ENCODE measurements at places on chromosomes 7 and 10.

- DNase-seq: no peak
Observed at GRCh38 chr7:130294314-130294713, 1.4 kb downstream of the CPA4 start.

DNA sequence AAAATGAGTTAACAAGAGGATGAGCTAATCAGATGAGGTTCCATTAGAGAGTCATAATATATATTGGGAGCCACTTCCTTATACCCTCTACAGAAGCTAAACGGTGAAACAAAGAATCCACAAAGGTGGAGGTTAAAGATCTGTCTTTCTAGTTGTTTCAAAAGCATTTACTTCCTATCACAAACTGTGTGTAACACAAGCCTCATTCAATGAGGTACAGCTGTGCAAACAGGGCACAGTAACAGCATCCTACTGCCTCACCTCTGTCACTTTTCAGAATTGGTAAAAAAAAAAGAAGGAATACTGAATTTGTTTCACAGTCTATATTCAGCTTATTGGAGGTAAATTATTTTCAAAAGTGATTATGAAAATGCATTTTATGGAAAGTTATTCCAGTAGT lies 128.7 kb downstream of the AGMO start:
- DNase-seq: no peak

- no peak for DNase-seq
Observed at GRCh38 chr10:112082120-112082519, 101.4 kb downstream of the GPAM start.

DNA sequence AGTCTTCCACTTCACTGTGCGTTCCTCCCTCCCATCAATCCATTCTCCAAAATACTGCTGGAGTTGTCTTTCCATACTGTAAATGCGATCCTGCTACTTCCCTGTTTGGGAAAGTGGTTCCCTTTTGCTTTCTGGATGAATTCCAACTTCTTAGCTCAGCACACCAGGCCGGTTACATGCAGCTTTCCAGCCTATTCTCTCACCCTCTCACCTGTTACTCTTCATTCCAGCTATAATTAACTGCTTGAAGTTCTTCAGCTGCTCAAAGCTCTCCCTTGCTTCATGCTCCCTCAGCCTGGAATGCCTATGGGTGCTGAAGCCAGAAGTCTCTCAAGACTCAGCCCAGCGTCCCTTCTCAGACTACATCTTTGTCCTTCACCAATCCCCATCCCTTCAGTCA lies 6.0 kb upstream of the ZNRF2 start:
- peak; percentile 35 for DNase-seq

DNA sequence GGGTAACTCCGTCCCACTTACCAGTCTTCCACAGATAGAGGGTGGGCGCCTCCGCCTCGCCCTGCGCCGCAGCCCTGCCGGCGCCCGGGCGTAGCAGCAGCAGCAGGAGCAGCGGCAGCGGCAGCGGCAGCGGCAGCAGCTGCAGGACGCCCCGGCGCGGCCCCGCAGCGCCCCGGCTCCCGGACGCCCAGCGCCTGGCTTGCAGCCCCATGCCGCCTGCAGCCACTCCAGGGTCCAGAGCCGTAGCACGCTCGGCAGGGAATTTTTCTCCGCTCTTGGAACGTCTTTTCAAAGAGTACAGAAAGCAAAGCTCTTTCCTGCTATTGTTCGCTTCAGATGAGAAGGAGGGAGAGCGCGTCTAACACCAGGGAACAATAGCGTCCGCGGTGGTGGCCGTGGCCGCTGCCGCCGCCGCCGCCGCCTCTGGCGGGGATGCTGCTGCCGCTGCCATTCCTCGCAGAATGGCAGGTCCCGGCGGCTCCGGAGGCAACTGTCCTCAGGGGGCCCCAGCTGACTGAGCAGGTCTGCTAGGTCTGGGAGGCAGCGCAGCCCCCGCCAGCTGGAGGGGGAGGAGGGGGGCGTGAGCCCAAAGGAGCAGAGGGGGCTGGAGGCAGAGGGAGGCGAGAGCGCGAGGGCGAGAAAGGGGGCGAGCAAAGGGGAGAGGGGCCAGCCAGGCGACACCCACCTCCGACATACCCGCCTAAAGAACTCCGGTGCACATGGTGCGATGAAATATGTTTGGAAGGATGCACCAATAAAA lies at the start of gene THSD7A:
Gene THSD7A, minus strand, starts transcription at position 463 of the 760 bp plus-strand sequence. Its CDS starts 252 bp downstream, at position 211.
- DNase-seq: peak; percentile 9

DNA sequence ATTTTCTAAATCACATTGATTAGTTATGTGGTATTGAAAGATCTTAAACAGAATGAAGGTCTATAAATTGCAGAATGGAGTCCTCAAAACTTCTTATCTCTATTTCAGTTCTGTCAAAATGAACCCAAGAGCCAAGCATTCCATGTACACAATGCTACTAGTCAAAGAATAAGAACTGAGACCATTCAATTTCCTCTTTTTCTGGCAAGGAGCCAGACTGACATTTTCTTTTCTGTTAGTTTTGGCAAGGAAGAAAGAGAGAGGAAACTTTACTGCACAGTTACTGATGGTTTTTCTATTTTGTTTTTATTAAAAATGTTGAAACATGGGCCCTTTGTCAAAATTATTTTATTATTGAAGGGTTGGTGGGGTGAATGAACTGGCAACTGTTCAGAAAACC lies 181.8 kb upstream of the FERD3L start:
- no peak for DNase-seq

GRCh38 chr10:534047-534566 lies 155.4 kb downstream of the DIP2C start:
- DNase-seq: no peak

GRCh38 chr7:144531181-144531580 lies 127.7 kb upstream of the NOBOX start:
- DNase-seq: no peak

- no peak for DNase-seq
Observed at GRCh38 chr7:47663213-47663612, 81.3 kb upstream of the TNS3 start.

DNA sequence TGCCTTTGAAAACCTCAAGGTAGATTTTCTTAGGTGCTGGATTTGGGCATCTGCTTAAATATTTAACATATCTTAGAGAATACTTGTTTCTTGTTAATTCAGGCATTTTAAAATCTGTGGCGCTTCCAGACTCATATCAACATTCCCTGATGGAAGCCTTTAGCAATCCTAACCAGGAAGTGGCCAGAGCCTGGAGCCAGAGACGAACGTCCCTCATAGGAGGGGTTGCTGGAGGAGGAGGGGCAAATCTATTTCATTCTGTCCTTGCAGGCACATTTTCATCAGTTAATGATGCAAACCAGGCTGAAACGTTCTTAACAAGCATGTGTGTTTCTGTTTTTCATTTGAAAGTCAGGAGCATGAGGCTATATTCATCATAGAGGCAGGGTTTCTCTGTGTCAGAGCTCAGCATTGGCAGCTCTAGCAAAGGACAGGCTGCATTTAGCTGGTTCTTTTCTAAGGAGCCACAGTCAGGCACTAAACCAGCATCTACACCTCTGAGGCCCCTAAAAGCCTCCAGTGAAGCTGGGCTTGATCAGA lies 17.8 kb upstream of the IFIT2 start:
- DNase-seq: peak; percentile 88

GRCh38 chr10:48533951-48534720 lies 70.7 kb downstream of the ARHGAP22 start:
- peak; percentile 31 for DNase-seq

DNA sequence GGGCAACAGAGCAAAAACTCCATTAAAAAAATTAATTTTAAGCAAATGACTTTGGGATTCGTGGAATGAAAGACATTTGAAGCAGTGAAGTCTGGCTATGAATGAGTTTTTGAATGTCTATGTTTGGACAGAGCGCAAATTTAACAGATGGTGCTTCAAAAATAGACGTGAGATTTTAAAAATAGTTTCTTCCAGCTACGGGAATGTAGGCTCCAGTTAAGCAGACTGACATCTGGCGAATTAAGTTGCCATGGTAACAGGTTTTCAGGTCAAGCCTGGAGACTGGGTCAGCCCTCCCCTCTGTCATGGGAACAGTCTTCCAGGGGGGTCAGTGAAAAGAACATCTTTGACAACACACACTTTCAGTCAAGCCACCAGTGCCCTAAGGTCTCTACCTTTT lies 62.0 kb downstream of the MYOF start:
- no peak for DNase-seq

DNA sequence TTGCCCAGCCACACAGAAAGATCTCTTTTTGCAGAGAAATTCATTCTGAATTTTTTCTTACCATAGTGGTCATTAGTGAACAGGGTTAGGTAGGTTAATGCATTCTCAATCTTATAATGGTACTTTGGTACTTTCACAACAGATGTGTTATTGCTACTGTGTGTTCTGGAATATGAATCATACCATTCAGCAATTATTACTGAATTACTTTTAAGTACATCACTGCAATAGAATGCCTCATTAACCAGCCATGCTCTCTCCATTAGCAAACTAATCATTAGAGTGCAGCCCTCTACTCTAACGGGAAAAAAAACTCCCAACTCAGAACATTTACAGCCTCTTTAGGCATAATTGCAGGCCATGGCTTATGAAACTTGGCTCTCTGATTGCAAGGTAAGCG lies 102.1 kb downstream of the DOCK4 start:
- DNase-seq: peak; percentile 75

GRCh38 chr10:17811146-17811865 lies 2.2 kb downstream of the MRC1 start:
- no peak for DNase-seq

- no peak for DNase-seq
Observed at GRCh38 chr7:7895004-7895650, 73.5 kb upstream of the GLCCI1 start.

- DNase-seq: no peak
Observed at GRCh38 chr10:121667948-121668313, 69.7 kb upstream of the FGFR2 start.

GRCh38 chr10:74645692-74646091 lies 180.7 kb upstream of the KAT6B start:
- no peak for DNase-seq

- no peak for DNase-seq
Observed at GRCh38 chr10:86308056-86308455, 58.5 kb downstream of the GRID1 start.

DNA sequence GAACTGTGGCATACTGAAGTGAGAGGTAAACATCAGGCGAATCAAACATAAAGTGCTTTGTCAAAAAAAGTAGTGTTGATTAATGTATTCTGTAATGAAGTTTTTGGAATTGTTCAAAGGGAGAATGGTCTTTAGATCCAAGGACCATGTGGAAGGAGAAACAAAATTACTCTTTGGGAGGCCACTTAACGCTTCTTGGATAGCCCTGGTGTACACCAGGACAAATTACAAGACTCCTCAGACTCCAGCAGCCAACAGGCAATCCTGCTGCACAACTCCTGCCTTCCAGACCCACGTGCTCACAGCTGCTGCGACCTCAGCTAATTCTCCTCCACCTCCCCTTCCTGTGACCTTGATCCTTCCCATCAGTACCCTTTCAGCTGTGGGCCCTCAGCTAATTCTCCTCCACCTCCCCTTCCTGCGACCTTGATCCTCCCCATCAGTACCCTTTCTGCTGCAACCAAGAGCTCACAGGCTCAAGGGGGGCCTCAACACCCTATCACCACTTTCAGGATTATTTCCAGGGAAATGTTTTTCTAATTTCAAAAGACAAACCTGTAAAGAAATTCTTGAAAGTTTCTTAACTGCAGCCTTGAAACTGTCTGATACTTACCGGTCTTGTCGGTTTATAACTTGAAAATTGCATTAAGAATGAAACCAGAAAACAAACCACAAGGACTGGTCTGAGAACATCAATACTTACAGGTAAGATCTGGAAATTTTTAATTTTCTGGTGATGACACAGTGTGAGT lies 29.7 kb upstream of the DDC start:
- DNase-seq: no peak

DNA sequence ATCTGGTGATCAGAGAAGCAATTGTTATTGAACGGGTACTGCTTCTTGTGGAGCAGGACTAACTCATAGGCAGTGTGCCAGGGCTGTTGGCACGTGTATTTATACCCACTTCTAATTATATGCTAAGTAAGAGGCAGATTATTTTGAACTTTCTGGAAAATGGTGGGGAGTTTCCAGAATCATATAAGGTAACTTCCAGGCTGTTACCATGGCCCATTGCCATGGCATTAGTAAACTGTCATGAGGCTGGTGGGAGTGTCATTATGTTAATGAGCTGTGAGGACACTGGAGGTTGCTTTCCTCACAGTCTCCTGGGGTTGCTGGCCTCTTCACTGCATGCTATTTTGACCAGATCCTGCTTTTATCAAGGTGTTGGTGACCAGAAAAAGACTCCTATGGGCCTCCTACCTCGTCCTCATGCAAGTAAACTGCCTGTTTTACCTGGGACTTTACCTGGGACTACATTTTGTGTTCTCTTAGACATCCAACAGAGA lies 122.6 kb downstream of the KCND2 start:
- peak; percentile 30 for DNase-seq

DNA sequence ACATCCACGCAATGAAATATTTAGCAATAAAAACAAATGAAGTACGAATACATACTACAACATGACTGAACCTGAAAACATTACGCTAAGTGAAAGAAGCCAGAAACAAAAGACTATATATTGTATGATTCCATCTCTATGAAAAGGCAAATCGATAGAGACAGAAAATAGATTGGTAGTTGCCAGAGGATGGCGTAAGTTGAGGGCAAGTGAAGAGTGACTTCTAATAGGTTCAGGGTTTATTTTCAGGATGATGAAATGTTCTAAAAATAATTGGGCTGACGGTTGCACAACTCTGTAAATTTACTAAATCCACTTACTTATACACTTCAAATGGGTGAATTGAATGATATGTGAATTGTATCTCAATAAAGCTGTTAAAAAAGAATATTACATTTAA lies 39.5 kb upstream of the TECTB start:
- no peak for DNase-seq

GRCh38 chr10:2117641-2118040 lies 380.3 kb upstream of the ADARB2 start:
- peak; percentile 18 for DNase-seq

DNA sequence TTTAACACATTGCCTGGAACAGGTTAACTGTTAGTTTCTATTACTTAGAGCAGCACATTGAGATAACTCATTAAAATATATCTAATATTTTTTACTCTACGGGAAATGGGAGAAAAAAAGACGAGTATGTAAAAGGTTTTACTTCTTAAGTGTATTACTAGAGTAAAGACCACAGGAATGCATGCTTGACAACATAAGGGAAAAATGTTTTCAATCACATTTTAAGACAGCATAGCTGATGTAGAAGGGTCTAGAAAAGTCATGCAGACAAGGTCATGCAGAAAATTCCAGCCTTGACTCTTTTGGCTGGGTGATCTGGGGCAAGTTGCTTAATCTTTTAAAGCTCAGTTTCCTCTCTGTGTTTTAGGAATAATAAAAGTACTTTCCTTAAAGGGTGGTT lies 806.2 kb downstream of the CNTNAP2 start:
- no peak for DNase-seq

- no peak for DNase-seq
Observed at GRCh38 chr7:128190051-128190647, 50.9 kb upstream of the LEP start.

- no peak for DNase-seq
Observed at GRCh38 chr7:108204281-108204796, 74.2 kb upstream of the LAMB4 start.

GRCh38 chr7:37446371-37446770 lies 2.3 kb downstream of the ELMO1 start:
- DNase-seq: no peak

DNA sequence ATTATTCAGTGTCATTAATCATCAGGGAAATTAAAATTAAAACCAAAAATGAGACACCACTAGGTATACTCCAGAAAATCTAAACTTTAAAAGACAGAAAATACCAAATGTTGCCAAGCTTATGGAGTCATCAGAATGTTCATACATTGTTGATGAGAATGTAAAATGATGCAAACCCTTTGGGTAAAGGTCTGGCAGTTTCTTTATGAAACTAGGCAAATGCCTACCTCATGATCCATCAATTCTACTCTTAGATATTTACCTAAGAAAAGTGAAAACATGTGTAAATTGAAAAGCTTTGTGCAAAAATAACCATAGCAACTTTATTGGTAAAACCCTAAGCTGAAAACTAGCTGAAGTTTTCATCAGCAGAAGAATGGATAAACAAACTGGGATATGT lies 329.5 kb upstream of the MEOX2 start:
- no peak for DNase-seq
